ENCODE measurements at places on chromosomes 11 and 22. TPM values are rescaled to one million over a fixed set of nuclear protein-coding genes. Genes with fewer than 3 reads are reported as not detected.

The PDE2A gene
- total RNA-seq: 0.37 TPM

The PGM2L1 gene
- 1.1 TPM for total RNA-seq

The BAD gene
- 46.9 TPM for total RNA-seq

The SAA4 gene
- total RNA-seq: not detected

The SNRPD3 gene
- 96.6 TPM for total RNA-seq

The ISX gene
- total RNA-seq: not detected

The GRM5 gene
- under 0.01 TPM for total RNA-seq

The SMTN gene
- total RNA-seq: 69.8 TPM

The HEPHL1 gene
- not detected for total RNA-seq

The NUDT8 gene
- 23.5 TPM for total RNA-seq

The LMNTD2 gene
- under 0.01 TPM for total RNA-seq

The CD6 gene
- not detected for total RNA-seq

The DDTL gene
- total RNA-seq: 3.7 TPM

The MRGPRX3 gene
- not detected for total RNA-seq

The TRIM49 gene
- total RNA-seq: not detected

The FOLR2 gene
- not detected for total RNA-seq

The RIC3 gene
- total RNA-seq: not detected

The OR5B21 gene
- not detected for total RNA-seq
